ENCODE measurements at places on chromosomes 11 and 22. TPM values are rescaled to one million over a fixed set of nuclear protein-coding genes. Genes with fewer than 3 reads are reported as not detected.

DNA sequence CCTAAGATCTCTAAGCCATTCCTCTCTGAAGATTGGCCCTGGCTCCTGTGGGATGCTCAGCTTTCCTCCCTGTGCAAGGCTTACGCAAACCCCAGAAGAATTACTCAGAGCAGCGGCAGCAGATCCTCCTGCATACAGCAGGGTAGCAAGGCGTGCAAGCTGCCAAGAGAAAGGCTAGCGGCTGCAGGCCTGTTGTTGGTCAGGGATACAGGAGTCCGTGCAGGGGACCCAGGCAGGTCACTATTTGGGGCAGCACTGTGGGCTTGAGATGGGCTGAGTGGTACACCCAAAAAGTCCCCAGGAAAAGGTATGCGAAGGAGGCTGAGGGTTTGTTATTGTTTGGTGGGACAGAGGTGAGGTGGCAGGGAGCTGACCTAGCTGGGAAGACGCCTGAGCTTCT, 1.5 kb downstream of the GLB1L2 start:
- no peak overlapping the region for H3K27ac ChIP-seq
- H3K4me1 ChIP-seq: peaks cover 26% of the 10 kb centered on the region
- H3K27me3 ChIP-seq: peaks cover 46% of the 10 kb centered on the region
- H3K36me3 ChIP-seq: no peaks in the 10 kb centered on the region

The KREMEN1 gene
- total RNA-seq: 4.1 TPM

DNA sequence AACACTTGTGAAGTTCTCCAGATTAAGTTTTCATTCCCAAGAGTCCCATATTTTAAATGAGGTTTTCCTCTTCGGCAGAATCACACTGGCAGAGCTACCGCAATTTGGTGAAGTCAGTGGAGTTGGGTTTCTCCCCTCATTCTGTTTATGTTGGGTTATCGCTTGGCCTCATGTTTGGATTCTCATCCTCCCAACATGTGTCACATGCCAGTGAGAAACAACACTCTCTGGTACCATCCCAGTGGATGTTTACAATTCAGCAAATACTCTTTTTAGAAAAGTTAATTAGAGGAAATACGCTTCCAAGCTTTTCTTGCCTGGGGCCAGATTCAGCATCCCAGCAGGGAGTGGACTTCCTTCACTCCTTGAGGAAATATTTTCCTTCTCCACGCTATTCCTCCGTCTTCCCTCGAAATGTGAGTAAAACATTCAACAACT, 2.1 kb downstream of the PAMR1 start:
- no peaks in the 10 kb centered on the region for H3K36me3 ChIP-seq
- no peak for DNase-seq

DNA sequence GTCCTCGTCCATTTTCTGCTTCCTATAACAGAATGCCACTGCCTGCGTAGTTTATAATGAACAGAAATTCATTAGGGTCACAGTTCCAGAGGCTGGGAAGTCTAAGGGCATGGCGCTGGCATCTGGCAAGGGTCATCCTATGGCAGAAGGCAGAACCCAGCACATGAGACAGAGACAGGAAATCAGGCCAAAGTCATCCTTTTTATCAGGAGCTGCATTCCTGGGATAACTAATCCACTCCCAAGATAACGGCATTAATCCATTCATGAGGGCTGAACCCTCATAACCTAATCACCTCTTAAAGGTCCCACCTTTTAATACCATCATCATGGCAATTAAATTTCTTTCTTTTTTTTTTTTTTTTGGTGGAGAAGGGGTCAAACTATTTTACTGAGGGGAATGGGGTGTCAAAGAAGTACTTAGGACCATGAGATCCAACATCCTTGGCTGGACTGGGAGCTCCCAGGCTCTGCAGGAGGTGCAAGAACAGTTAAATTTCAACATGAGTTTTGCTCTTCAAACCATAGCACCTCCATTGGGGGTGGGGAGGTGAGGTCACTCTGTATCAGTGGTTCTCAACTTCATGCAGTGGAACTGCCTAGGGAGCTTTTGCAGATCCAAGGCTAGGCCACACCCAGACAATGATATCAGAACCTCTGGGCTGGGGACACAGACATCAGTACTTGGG, 4.4 kb downstream of the TMEM109 start:
- peaks cover 36% of the 10 kb centered on the region for H3K4me1 ChIP-seq
- peaks cover 13% of the 10 kb centered on the region for H3K36me3 ChIP-seq
- no peak overlapping the region for H3K4me3 ChIP-seq

GRCh38 chr11:16815047-16815767, 76.8 kb downstream of the C11orf58 start:
- no peak for DNase-seq
- no peak overlapping the region for H3K4me3 ChIP-seq
- H3K4me1 ChIP-seq: peaks cover 11% of the 10 kb centered on the region
- peaks cover 13% of the 10 kb centered on the region for H3K36me3 ChIP-seq

DNA sequence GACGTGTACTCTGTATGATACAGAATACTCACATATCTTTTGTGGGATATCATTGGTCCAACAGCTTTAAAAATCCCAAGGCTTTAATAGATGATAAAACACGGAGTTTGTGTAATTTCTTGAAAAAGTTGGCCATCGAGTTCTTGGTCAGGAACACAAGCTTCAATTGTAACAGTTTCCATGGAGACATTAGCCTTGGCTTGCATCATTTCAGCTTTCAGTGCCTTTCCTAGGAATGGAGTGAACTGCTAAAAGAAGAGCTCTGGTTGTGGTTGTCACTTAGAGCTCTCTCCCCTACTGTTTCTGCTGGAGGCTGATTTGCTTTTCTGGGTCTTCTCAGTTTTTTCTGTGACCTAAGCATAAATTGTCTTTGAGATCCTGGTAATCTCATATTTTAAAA, 14.2 kb downstream of the BMAL1 start:
- peaks cover 7% of the 10 kb centered on the region for H3K4me1 ChIP-seq
- no peaks in the 10 kb centered on the region for H3K36me3 ChIP-seq
- DNase-seq: no peak
- no peak overlapping the region for H3K4me3 ChIP-seq
- H3K27ac ChIP-seq: no peak overlapping the region

The CASP5 gene
- not detected for total RNA-seq

DNA sequence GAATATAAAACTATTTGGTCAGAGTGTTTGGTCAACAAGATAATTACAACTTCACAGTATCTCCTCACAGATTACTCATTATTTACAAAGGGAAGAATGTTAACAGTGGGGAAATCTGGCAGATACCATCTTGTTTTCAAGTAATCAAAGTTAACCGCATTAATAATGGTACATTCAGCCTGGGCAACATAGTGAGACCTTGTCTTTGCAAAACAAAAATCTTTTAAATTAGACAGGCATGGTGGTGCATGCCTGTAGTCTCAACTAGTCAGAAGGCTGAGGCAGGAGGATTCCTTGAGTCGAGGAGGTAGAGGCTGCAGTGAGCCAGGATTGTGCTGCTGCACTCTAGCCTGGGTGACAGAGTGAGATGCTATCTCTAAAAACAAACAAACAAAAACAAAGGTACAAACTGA, 78.5 kb downstream of the ACER3 start:
- peaks cover 28% of the 10 kb centered on the region for H3K4me1 ChIP-seq
- peaks cover 3% of the 10 kb centered on the region for H3K27me3 ChIP-seq
- DNase-seq: no peak
- H3K4me3 ChIP-seq: no peak overlapping the region

The MAJIN gene
- total RNA-seq: not detected

DNA sequence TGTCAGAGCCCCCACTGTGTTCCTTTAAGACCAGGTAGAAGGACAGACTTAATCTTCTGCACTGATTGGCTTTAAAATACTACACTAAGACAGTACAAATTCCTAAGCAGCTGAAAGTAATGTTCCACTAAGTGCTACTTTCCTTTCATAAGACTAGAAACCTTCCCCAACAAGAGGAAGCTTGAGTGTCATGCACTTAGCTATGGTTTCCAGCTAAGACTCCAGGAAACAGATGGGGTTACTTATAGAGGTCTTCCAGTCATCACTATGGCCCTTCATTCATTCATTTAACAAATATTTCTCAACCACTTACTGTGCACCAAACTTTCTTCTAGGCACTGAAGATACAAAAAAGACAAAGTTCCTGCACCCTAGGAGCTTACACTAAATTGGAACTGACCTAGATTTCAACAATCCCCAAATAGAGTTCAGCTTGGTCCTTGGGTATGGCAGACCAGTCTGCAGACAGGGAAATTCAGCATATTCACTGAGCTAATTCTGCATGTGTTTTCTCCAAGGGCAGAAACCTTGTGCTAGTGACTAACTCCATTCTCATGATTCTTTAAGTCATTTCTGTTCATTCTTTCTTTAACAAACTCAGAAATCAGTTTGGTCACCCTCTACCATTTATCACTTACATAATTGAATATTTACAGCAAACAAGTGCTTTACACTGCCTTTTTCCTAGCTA, 178.4 kb upstream of the MTNR1B start:
- H3K4me1 ChIP-seq: peaks cover 44% of the 10 kb centered on the region
- H3K4me3 ChIP-seq: no peak overlapping the region
- no peaks in the 10 kb centered on the region for H3K27me3 ChIP-seq
- H3K36me3 ChIP-seq: peaks cover 22% of the 10 kb centered on the region
- no peak overlapping the region for H3K27ac ChIP-seq

- H3K4me3 ChIP-seq: no peak overlapping the region
- H3K4me1 ChIP-seq: peaks cover 13% of the 10 kb centered on the region
- no peaks in the 10 kb centered on the region for H3K36me3 ChIP-seq
- no peaks in the 10 kb centered on the region for H3K27me3 ChIP-seq
Observed at GRCh38 chr11:35680506-35680905, 17.9 kb downstream of the TRIM44 start.

DNA sequence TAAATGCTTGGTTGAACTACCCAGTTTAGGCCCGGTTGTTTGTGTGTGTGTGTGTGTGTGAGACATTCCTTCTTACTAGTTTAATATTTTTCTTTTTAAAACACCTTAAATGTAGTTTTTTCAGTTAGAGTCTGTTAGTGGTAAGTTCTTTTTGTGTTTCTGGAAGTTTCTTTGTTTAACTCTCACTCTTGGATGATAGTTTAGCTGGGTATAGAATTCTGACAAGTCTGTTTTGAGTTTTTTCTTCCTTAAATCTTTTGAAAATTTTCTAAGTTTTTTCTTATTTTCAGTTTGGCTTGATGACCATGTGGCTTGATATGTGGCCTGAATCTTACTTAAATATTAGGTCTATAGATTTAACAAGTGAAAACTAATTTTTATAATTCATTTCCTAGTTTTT, 60.1 kb downstream of the PDE3B start:
- no peak for DNase-seq
- no peak overlapping the region for H3K27ac ChIP-seq
- peaks cover 20% of the 10 kb centered on the region for H3K36me3 ChIP-seq
- no peaks in the 10 kb centered on the region for H3K27me3 ChIP-seq
- H3K4me3 ChIP-seq: no peak overlapping the region

DNA sequence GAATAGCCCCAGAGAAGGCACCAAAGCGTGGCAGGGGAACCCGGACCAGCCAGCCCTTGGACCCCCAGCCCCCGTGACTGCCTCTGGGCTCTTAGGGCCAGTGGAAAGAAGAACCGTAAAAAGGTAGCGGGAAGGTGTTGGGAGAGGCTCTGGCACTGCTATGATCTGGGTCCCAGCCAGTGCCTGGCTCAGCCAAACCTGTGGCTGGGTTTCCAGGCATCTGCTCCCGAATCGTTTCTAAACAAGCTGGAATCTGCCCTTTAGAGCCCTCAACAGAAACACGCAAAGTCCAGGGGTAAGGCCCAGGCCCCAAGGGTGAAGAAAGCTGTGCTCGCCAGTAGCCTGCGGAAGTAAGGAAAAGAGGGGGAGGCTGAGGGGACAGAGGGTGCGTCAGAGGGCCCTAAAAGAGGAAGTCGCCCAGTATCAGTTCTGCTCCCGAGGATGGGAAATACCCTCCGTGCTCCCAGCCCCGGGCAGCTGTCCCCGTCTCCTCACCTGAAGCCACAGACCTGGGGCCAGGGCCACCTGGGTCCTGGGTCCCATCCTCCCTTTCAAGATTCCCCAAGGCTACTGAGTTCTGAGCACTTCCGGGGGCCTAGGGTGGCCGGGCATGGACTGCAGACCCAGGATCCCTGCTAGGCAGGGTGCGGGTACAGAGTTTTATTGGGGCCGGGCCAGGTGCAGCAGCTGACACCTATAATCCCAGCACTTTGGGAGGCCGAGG, 24.7 kb downstream of the IL10RA start:
- H3K36me3 ChIP-seq: no peaks in the 10 kb centered on the region
- no peak overlapping the region for H3K4me3 ChIP-seq
- H3K4me1 ChIP-seq: no peaks in the 10 kb centered on the region
- H3K27ac ChIP-seq: no peak overlapping the region

The PLEKHA7 gene
- total RNA-seq: 15.3 TPM

The TRIM6 gene
- total RNA-seq: 30.2 TPM

- no peak for DNase-seq
- H3K27me3 ChIP-seq: peaks cover 25% of the 10 kb centered on the region
- no peak overlapping the region for H3K27ac ChIP-seq
- H3K4me1 ChIP-seq: peaks cover 23% of the 10 kb centered on the region
- H3K4me3 ChIP-seq: no peak overlapping the region
Observed at GRCh38 chr22:21015466-21016006, 571 bp downstream of the P2RX6 start.
